Prostate gland (tissue), 2 donors: ENCODE measurements at places on chromosomes 12 and 14.
A peak's percentile ranks its signal among the peaks of the same experiment; 100 is the strongest.

DNA sequence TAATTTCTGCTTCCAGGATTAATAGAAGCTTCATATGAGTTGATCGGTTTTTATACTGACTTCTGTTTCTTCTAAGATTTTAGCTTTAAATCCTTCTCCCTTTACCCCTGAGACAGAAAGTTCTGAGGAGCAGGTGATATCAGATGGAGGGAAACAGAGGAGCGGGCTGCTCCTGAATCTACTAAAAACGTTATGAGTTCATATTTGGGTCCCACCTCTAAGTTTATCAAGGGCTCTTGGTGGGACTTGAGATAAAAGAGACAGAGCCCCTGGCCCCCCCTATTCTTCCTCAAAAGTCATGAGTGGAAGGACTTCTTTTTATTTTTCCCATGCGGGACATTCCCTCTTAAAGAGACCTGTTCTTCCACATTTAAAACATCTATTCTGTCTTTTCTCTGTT lies 23.8 kb downstream of the CLEC2A start:
- no peak for DNase-seq

- no peak for DNase-seq
Observed at GRCh38 chr12:124453419-124454351, 113.7 kb downstream of the NCOR2 start.

GRCh38 chr12:123723011-123723410 lies 10.9 kb downstream of the ATP6V0A2 start:
- no peak for DNase-seq

GRCh38 chr12:115185506-115185905 lies 501.5 kb upstream of the TBX3 start:
- DNase-seq = no peak

GRCh38 chr12:109943811-109944210 lies 43.7 kb downstream of the TCHP start:
- DNase-seq = no peak

GRCh38 chr12:85484387-85484786 lies 204.4 kb downstream of the ALX1 start:
- no peak for DNase-seq

GRCh38 chr12:78176643-78177042 lies 345.9 kb downstream of the NAV3 start:
- DNase-seq = no peak

- peak; percentile 52 for DNase-seq
Observed at GRCh38 chr12:6768437-6768914, 2.3 kb downstream of the PTMS start.

GRCh38 chr12:56362130-56363059 lies at the start of gene APOF:
Gene APOF (minus strand): TSS chr12:56362857. CDS start chr12:56362745, 112 bp downstream.
- no peak for DNase-seq

DNA sequence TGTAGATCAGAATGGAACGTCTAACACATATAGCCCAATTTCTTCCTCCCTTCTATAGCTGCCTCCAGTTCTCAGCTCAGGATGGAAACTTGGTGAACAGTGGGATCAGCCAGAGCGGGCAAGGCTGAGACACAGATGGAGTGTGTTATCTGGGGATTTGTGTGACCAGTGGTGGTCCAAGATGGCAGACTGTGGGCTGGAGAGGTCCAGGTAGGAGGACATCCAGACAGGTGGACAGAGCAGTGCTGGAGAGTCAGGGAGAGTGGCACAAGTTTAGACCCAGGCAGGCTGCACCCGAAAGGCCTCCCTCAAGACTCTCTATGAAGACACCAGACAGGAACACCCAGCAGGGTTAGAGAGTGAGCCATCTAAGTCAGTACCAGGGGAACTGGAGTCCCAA lies 116.1 kb upstream of the CPSF6 start:
- no peak for DNase-seq

- no peak for DNase-seq
Observed at GRCh38 chr12:80553316-80553715, 109.3 kb downstream of the PTPRQ start.

DNA sequence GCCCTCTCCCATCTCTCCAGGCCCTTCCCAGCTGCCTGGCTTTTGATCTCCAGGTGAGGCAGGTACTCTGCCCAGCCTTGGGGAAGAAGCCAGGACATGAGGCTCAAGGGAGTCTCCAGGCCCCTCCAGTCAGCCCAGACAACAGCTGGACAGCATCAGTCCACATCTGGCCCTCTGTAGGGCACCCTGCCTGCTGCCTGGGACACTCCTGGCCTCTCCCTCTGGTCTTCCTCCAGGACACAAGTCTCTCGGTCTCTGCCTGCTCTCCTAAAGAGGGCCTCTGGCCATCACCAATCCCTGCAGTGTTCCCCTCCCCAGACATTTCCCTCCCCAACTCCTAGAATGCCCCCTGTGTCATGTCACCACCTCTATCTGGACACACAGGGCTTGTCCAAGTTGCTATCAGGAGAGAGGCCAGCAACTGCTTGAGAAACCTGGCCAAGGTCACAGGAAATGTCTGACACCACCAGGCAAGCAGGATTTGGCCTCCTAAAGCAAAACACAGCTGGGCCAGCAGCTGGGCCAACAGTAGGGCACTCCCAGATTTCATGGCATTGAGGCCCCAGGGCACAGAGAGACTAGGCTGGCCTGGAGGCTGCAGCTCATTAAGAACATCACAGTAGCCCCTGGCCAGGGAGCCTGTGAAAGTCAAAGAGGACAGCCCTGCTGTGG lies 29.0 kb downstream of the LTBP2 start:
- DNase-seq = no peak

DNA sequence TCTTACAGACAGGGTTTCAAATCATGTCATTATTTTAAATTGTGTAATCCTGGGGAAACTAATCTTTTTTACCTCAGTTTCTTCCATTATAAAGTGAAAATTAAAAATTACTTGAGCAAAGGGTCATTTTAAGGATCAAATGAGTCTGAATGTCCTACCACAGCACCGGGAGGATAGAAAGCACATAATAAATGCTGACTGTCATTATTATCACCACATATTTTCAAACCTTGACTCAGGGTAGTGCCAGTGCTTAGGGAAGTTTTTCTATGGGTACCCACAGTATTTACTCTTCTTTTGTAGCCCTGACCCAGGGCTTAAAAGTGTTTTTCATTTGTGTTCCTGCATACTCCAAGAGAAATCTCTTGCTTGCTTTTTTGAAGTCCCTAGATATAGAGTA lies 60.5 kb downstream of the KCNMB4 start:
- DNase-seq = no peak

GRCh38 chr12:46494424-46494823 lies 121.9 kb upstream of the SLC38A2 start:
- no peak for DNase-seq

DNA sequence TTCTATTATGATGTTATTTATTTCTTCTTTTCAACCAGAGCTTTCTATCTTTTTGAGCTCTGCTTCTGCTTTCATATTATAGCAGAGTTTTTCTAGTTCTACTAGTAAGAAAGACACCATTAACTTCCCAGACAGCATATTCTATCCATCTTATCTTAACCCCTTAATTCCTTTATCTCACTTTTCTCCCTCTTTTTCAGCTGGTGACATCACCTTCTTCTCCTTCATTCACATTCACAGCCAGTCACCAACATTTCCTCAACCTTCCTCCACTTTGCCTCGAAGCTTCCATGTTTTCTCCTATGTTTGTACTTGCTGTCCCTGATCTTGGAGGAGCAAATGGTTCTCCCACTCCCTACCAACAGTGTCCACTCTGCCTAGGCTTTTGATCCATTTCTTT lies 3.5 kb upstream of the CSRP2 start:
- DNase-seq = no peak

GRCh38 chr14:70908935-70909641 lies 1.8 kb downstream of the PCNX1 start:
- DNase-seq = no peak

GRCh38 chr12:49777800-49778748 lies 36.7 kb downstream of the TMBIM6 start:
- peak; percentile 40 for DNase-seq

DNA sequence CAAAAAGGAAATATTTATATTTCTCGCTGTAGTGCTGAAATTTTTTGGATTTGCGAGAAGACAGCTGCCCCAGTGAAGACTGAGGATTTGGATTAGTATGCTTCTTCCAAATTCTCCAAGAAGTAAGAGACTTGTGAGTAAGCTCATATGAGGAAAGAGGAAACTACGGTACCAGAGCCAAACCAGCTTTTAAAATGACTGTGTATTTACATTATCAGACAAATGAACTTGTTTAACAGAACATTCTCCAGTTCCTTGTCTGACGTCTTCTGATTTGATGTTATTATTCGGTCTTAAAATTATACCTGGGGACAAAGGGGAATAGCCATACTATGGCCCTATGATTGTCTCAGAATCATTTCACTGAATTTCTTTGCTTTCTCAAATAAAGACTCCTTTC lies 8.0 kb downstream of the CLEC12B start:
- DNase-seq = peak; percentile 15

DNA sequence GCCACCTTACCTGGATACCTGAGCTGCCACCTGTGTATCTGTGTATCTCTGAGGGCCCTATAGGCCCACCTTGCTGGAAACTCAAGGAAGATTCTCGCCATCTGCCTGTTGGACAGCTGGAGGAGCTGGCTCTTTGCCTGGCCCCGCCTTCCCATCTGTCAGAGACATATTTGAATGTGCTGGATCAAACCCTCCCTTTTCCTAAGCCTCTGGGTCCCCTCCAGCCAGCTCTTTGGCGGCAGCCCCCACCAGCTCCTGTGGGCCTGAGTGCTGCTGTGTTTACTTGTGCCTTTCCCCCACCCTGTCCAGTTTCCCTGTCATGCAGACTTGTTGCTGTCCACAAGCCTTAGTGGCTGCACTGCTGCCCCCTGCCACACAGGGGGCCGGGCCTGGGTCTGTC lies 55.9 kb upstream of the SRSF5 start:
- no peak for DNase-seq

DNA sequence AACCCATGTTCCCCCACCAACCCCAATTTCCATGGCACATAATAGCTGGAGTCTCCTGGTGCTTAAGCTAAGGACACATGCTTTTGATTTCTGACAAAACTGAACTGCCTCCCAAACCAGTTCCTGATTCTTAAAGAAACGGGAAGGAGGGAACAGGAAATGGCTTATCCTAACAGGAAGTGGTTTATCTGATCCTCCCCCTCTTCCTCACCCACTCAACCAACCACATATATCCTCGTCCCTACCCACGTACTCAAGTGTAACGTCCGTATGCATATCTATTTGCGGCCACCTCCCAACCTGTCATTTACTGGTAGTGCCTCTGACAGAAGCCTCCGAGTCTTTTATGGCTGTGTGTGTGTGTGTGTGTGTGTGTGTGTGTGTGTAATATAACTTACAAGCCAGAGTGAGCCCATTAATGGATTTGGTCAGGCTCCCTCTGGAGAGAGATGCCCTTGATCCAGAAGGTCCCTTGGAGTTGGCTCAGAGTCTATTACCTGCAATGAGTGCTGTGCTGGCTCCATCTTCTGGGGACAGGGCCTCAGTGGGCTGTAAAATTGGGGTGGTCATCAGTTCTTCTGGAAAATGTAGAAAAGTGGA lies 7.7 kb downstream of the DAZAP2 start:
- no peak for DNase-seq

GRCh38 chr12:99370421-99371138 lies 277.0 kb upstream of the GARIN6 start:
- no peak for DNase-seq

DNA sequence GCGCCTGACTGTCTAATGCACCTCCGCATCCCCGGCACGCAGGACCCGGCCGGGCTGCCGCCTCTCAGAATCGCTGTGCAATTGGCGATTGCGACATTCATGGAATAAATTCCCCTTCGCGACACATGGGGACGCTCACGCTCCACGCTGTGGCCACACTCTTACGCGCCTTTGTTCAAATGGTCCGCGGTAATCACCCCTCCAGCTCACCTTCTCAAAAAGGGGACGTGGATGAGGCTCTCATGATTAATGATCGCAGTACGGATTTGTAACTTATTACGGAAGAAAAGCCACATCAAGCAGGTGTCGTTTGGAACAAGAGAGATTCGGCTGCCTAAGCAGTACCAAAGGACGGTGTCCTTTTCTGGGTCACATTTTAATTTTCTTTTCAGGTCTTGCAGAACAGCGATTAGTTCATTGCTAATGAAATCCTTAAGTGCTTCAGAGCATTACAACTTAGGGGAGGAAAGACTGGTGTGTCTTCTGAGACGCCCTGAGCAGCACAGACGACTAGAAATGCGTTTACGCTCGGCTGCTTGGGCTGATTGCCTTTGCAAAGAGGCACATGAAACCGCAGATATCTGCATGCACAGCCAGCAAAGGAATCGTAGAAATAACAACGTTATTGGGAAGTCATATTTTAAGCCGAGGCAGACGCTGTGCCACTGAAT lies 37.3 kb upstream of the ADGRD1 start:
- DNase-seq = no peak

- no peak for DNase-seq
Observed at GRCh38 chr14:69703047-69704039, 63.6 kb upstream of the SRSF5 start.

GRCh38 chr12:96751626-96752025 lies 155.4 kb upstream of the NEDD1 start:
- DNase-seq = no peak

- DNase-seq = no peak
Observed at GRCh38 chr12:59317598-59317997, 278.2 kb upstream of the SLC16A7 start.

DNA sequence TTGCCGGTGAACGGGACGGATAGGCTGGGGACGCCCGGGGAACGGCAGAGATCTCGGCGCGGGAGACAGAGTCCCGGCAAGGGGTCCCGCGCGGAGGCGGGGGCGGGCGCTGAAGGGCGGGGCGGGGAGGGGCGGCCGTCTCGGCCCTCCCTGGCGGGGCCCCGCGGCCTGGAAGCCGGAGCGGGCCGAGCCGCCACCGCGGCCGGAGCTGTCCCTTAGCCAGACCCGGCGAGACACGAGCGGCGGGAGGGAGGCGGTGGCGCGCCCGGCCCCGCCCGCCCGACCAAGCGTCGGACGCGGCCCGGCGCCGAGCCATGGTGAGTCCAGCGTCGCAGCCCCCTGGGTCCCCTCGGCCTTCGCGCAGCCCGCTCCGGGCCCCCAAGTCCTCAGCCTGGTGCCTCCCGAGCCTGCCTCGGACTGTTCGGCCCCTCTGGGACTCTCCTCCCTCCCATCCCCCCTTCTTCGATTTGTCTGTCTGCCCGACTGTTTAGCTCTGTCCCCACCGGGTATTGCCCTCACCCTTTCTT lies at the start of gene ARHGEF40:
Gene ARHGEF40 (plus strand): TSS at position 222 of the 527 bp plus-strand sequence. CDS start 93 bp downstream, at position 315.
- DNase-seq = peak; percentile 48

GRCh38 chr14:52328276-52328675 lies 14.2 kb downstream of the PTGER2 start:
- no peak for DNase-seq

DNA sequence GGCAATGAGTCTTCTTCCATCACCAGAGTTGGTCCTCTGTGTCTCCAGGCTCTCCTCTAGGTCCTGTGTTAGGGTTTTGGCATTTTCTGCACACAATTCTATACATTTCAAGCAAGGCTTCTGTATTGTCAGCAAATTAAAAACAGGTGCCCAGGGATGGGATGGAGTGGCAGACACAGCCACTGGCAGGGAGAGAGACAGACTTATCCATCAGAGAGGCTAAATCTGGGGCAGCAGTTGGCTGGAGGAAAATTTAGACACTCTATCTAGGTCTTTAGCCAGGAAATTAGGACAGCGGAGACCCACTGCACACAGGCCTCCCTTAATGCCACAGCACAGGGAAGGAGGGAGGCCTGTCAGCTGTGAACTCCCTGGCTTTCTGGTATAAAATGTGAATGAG lies 20.2 kb downstream of the PLEKHD1 start:
- DNase-seq = no peak
